Activated CD4-positive, alpha-beta T cell treated with anti-CD3 and anti-CD28 coated beads for 4 hours (primary cell): ENCODE measurements at places on chromosomes 12 and 14.
A peak's percentile ranks its signal among the peaks of the same experiment; 100 is the strongest.

DNA sequence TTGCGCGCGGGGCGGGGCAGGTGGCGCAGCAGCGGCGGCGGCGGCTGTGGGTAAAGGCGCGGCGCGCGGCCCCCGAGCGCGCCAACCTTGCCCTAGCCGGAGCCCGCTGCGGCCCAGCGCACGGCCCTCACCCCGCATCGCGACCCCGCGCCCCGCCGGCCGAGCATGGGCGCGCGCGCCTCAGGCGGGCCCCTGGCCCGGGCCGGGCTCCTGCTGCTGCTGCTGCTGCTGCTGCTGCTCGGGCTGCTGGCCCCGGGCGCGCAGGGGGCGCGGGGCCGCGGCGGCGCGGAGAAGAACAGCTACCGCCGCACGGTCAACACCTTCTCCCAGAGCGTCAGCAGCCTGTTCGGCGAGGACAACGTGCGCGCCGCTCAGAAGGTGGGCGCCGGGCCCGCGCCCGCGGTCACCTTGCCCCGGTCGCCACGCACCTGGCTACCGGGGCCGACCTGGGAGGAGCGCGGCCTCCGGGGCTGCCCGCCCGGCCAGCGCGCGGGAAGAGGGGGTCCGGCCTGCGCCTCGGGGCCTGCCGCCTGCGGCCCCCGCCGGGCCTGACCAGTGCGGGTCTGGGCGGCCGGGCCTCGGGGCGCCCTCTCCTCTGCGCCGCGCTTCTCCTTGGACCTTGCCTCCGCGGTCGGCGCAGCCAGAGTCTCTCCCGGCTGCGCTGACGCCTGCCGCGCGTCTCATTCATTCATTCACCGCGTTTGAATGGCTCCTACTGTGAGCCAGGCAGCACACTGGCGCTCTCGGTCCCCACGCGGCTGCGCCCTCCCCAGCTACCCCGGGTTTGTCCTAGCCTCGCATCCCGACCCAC lies at the start of gene BRI3BP:
Gene BRI3BP, plus strand, starts transcription at position 20 of the 811 bp plus-strand sequence. Its CDS starts 146 bp downstream, at position 166.
- DNase-seq, result peak; percentile 29

- no peak for DNase-seq
These were observed 294.4 kb downstream of the TMTC2 start for GRCh38 chr12:82981150-82981549.

- DNase-seq, result no peak
These were observed 12.6 kb upstream of the DIO2 start for GRCh38 chr14:80223696-80224465.

GRCh38 chr12:9687228-9687627 lies 17.7 kb downstream of the CLEC2D start:
- DNase-seq, result no peak
